ENCODE measurements at places on chromosomes 2 and 18. TPM values are rescaled to one million over a fixed set of nuclear protein-coding genes. Genes with fewer than 3 reads are reported as not detected.

MOGAT1 gene
- polyA plus RNA-seq, result not detected

DNA sequence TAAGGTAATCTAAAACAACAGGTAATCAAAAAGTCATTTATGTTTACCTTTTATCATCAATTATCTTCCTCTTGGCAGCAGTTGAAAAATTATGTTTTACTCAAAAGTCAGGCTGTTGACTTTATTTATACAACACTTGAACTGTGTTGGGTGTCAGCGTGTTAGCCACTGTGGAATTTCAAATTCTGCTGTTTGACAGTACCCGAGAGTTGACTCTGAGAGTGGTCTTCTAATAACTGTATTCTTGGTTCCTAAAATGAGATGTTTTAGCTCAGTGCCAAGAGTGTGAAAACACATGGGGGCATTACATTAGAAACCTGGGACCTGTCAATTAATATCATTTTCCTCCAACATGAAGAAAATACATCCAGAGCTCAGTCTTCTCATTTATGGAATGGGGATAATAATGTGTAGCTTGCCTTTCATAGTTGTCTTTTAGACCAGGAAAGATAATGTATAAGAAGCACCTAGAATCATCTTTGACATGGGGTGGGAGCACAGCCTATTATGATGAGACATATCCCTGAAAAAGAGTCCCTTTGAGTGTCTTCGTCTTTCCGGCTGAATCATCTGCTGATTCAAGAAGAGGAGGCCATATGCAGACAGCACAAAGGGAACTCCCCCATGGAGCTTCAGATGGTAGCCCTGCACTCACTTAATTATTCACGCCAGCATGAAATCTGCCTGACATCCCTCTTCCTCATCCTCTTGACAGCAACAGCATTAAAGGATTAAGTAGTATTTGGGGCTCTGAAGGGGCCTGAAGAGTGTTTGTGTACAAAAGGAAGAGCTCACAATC lies 89.1 kb downstream of the AFF3 start:
- DNase-seq, result no peak

CNRIP1 gene
- polyA plus RNA-seq, result 4.7 TPM

DAW1 gene
- polyA plus RNA-seq, result 0.03 TPM

DNA sequence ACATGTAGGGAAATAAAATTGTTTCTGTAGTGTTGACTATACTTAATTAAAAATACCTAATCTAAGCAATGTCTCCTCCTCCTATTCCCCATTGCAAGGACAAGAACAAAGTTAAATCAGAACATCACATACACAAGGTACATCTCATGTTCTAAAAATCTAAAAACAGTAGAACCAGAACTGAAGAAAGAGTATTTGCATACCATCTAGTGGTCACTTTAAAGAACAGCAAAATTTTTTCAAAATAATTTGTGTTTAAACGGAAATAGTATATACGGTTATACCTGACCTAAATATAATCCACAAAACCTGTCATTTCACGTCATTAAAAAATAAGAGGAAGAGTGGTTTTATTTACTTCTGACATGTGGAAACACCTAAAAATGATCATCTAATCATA lies 294.3 kb upstream of the KCNH7 start:
- no peak for DNase-seq

GRCh38 chr2:28654663-28655320 lies 96.8 kb upstream of the PPP1CB start:
- DNase-seq, result no peak

ARHGEF4 gene
- 3.7 TPM for polyA plus RNA-seq

Data from psoas muscle (tissue), 8 donors.